ENCODE measurements at places on chromosomes 13 and 19.

GRCh38 chr13:78601874-78602560, 1.3 kb downstream of the POU4F1 start:
- DNase-seq: no peak

DNA sequence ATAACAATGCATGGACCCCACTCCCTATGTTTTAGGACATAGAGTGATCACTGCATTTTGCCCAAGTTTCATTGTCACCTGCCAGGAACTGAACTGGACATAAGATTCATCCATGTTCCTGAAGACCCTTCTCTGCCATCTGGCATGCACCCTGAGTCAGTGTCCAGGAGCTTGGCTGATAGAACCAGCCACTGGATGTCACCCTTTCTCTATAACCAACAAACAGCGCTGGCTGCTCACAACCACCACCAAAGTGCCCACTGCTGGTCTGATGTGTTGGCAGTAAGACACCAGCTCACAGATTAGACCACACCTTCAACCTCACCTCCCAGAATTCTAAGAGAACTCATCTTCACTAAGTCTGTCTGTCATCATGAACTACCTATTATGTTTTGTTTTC, 333.4 kb downstream of the ITGBL1 start:
- peak; percentile 28 for DNase-seq

- DNase-seq: peak; percentile 58
These were observed 24.3 kb downstream of the NFILZ start for GRCh38 chr19:8654591-8655339.

- DNase-seq: no peak
These were observed 143.4 kb downstream of the SOX1 start for GRCh38 chr13:112210371-112210770.
